ENCODE measurements at places on chromosomes 2 and 18.

DNA sequence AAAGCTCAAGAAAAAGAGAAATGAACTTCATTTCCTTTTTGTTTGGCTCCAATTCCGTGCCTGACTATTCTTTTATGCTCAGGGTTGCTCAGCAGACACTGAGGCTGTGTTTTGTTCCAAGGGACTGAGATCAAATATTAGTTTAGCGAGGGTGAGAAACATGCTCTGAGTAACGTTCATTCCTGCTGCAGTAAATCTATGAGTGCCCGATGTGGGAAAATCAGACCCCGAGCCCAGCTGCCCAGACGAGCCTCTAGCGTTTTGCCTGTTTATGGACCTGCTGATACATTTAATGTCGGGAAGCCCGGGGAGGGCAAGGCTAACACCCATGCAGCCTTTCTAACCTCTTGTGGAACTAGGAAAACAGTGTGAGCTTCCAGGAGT is 119.2 kb downstream of the VAPA start:
- peak overlapping the region; percentile 46 for H3K4me3 ChIP-seq
- H3K27ac ChIP-seq: peak overlapping the region; percentile 76
- no peaks in the 10 kb centered on the region for H3K36me3 ChIP-seq
- DNase-seq: no peak
- no peaks in the 10 kb centered on the region for H3K27me3 ChIP-seq

GRCh38 chr2:237091779-237092436 is 6.2 kb downstream of the COPS8 start:
- no peak overlapping the region for H3K27ac ChIP-seq
- no peak for DNase-seq
- no peak overlapping the region for H3K4me3 ChIP-seq
- peaks cover 45% of the 10 kb centered on the region for H3K36me3 ChIP-seq

GRCh38 chr2:143252138-143252907 is 123.1 kb downstream of the ARHGAP15 start:
- H3K4me3 ChIP-seq: no peak overlapping the region
- H3K27me3 ChIP-seq: no peaks in the 10 kb centered on the region
- no peak for DNase-seq
- no peaks in the 10 kb centered on the region for H3K4me1 ChIP-seq
- no peaks in the 10 kb centered on the region for H3K36me3 ChIP-seq

DNA sequence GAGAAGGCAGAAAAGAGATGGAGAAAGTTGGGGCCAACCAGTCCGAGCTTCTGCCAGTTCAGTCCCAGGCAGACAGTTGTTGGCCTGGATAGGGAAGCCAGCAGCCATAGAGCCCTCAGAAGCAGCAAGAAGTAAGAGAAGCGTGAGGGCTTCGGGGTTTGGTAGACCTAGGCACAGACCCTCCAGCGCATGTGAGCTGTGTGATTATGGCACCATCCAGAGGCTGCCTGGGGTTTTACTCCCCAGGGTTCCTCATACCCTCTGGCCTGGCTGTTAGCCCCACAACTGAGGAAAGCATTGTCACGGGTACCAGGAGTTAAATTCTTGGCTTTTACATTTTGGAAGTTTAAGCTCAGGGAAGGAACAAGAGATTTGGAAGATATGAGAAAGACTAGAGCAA is 93.7 kb upstream of the RAB6C start:
- H3K36me3 ChIP-seq: no peaks in the 10 kb centered on the region
- H3K4me3 ChIP-seq: no peak overlapping the region
- no peaks in the 10 kb centered on the region for H3K4me1 ChIP-seq
- DNase-seq: peak; percentile 40
- no peak overlapping the region for H3K27ac ChIP-seq
- H3K27me3 ChIP-seq: no peaks in the 10 kb centered on the region

GRCh38 chr2:222250313-222250712 is 48.5 kb downstream of the PAX3 start:
- no peaks in the 10 kb centered on the region for H3K4me1 ChIP-seq
- DNase-seq: no peak
- no peaks in the 10 kb centered on the region for H3K36me3 ChIP-seq
- no peak overlapping the region for H3K27ac ChIP-seq
- H3K4me3 ChIP-seq: no peak overlapping the region

GRCh38 chr2:49153252-49153651 is 1.1 kb downstream of the FSHR start:
- no peaks in the 10 kb centered on the region for H3K4me1 ChIP-seq
- no peak overlapping the region for H3K4me3 ChIP-seq
- DNase-seq: no peak
- H3K27me3 ChIP-seq: no peaks in the 10 kb centered on the region
- H3K36me3 ChIP-seq: no peaks in the 10 kb centered on the region
- H3K27ac ChIP-seq: no peak overlapping the region

DNA sequence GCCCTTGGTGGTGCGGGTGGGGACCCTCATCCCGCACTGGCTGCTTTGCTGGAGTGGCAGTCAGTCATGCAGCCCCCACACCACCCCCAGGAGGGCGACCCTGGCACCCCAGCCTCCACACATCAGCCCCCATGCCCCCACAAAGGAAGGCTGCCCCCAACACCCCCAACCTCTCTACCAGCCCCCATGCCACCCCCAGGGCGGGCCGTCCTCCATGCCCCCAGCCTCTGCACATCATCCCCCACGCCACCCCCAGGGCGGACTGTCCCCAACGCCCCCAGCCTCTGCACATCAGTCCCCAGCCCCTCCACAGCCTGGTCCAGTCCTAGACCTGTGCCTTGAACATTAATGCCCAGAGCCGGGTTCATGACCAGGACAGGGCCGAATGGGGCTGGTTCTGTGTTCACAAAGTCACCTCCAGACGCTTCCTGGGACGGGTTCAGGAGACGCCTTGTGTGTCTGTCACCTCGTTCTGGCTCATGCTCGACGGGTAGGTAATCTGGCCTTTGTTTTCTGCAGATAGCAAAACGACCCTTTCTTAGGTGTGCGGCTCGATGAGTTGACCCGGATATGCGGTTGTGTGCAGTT is 18.4 kb downstream of the D2HGDH start:
- peaks cover 32% of the 10 kb centered on the region for H3K36me3 ChIP-seq
- no peaks in the 10 kb centered on the region for H3K4me1 ChIP-seq
- no peak overlapping the region for H3K4me3 ChIP-seq
- DNase-seq: no peak
- H3K27ac ChIP-seq: no peak overlapping the region

GRCh38 chr18:36960038-36960437 is 131.1 kb downstream of the KIAA1328 start:
- no peak for DNase-seq
- no peaks in the 10 kb centered on the region for H3K4me1 ChIP-seq
- H3K27ac ChIP-seq: no peak overlapping the region
- peaks cover 33% of the 10 kb centered on the region for H3K36me3 ChIP-seq
- H3K4me3 ChIP-seq: no peak overlapping the region

- no peak overlapping the region for H3K4me3 ChIP-seq
- no peaks in the 10 kb centered on the region for H3K27me3 ChIP-seq
- DNase-seq: no peak
- no peaks in the 10 kb centered on the region for H3K4me1 ChIP-seq
- no peak overlapping the region for H3K27ac ChIP-seq
- no peaks in the 10 kb centered on the region for H3K36me3 ChIP-seq
Observed at GRCh38 chr2:215738351-215738750, 275.0 kb downstream of the MREG start.

DNA sequence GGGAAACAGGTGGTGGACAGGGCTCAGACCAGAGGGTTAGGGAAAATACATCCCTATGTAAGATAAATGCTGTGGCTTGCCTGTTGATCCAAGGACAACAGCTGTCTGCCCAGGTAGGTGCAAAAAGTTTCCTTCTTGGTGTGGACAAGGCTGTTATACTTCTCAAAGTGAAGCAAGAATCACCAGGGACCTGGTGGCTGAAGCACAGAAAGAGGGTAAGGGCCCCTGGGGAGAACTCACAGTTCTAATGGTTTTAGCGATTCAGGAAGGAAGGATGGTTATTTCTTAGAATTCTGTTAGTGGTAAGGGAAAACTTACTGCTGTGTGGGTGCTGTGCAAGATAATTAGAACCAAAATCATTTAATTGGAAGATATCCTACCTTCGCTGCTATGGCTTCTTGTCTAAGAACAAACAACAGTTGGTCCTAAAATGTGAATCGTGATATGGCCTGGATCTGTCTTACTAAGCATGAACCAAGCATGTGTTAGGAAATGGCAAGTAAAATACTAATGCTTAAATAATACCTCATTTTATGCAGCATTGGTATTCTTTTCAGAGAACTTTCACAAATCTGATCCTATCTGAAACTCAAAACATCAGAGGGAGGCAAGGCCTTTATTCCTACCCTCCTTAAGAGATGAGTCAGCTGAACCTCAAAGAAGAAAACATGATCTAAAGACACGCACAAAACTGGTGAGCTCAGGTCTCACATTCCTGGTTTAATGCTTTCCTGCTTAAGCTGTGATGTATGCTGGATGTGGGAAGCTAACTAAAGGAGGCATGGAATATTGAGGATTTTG is 159.2 kb upstream of the THUMPD2 start:
- H3K27me3 ChIP-seq: no peaks in the 10 kb centered on the region
- H3K36me3 ChIP-seq: no peaks in the 10 kb centered on the region
- H3K4me3 ChIP-seq: no peak overlapping the region
- H3K27ac ChIP-seq: no peak overlapping the region
- no peaks in the 10 kb centered on the region for H3K4me1 ChIP-seq

Measured in ascending aorta (tissue), 2 donors.